ENCODE measurements at places on chromosomes 12 and 14. TPM values are rescaled to one million over a fixed set of nuclear protein-coding genes. Genes with fewer than 3 reads are reported as not detected.

Gene GALNT16
- 14.9 TPM for total RNA-seq

Gene ATG2B
- 21.3 TPM for total RNA-seq

Gene TTC7B
- total RNA-seq: 92.3 TPM

- no peak for DNase-seq
Observed at GRCh38 chr14:75655235-75655634, 5.4 kb downstream of the ERG28 start.

GRCh38 chr14:78335531-78335930, 165.4 kb downstream of the NRXN3 start:
- DNase-seq: no peak
